Activated CD8-positive, alpha-beta memory T cell treated with anti-CD3 and anti-CD28 coated beads, Interleukin-2, amount 10 ng/mL, durations not matched to agents 7 days and 5 days (primary cell): ENCODE measurements at places on chromosomes 1 and 21.

DNA sequence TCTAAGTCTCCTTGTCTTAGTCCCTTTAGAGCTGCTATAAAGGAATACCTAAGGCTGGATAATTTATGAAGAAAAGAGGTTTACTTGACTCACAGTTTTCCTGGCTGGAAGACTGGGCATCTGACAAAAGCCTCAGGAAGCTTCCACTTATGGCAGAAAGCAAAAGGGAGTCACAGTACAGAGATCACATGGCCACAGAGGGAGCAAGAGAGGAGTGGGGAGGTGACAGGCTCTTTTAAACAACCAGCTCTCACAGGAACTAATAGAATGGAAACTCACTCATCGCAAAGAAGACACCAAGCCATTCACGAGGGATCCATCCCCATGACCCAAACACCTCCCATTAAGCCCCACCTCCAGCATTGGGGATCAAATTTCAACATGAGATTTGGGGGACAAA, 68.8 kb downstream of the DDAH1 start:
- no peak for DNase-seq

DNA sequence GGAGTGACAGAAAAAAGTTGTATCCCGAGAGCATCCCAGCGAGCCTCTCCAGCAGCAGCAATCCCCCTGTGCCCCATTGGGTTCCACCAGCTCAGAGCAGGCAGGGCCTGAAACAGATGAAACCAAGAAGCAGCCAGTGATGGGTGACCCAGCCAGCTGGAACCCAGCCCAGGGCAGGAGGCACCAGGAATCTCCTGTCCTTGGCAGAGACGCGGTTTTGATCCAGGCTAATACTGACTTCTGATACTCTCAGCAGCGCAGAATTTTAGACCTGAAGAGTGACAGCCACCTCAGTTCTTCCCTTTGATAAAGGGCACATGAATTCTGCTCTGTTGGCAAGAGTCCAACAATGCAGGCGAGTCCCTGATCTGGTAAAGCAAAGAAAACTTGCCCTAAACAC, 11.4 kb upstream of the OLIG1 start:
- DNase-seq: no peak

DNA sequence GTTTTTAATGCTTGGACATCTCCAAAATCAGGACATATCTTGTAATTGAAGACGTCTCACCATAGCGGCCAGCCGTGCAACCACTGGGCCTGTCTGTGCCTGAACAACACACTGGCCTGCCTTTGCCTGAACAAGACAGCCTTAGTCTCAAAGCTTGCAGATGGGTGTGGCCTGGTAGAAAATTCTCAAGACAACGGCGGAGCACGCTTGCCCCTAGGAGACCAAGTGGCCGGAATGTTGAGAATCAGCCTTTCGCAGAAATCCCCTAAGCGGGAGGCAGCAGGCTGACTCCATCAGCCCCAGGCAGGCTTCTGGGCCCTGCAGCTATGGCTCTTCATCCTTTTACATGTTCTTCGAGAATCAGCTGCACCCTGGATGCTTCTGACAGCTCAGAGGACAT, 98.0 kb upstream of the C1orf174 start:
- DNase-seq: no peak

DNA sequence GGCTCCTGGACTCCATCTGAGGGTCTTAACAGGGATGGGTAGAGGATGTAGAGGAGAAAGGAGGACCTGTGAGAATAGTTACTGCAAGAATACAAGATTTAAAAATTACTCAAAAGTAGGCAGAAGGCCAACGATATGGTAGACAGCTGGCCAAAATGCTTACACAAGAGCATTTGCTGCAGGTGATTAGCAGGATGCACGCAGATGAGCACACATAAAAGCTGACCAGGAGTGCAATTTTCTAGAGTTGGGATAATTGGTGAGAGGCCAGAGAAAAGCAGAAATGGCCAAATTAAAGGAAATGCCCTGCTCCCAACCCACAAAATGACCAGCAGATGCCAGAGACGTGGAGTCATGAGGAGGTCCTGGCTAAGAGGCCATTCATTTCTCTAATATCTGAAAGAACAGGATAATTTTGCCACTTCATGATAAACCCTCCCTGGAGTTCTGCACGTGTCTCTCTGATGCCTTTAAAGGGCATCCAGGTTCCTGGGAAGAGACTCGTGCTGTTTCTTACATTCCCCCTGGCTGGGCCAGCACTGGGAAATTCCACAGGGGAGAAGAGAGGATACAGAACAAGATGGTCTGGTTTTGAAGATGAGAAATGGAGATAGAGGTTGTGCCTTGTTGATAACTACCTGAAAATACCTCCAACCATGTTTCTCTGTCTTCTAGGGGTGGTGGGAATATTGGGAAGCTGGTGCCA, 62.3 kb upstream of the KCNA3 start:
- no peak for DNase-seq

DNA sequence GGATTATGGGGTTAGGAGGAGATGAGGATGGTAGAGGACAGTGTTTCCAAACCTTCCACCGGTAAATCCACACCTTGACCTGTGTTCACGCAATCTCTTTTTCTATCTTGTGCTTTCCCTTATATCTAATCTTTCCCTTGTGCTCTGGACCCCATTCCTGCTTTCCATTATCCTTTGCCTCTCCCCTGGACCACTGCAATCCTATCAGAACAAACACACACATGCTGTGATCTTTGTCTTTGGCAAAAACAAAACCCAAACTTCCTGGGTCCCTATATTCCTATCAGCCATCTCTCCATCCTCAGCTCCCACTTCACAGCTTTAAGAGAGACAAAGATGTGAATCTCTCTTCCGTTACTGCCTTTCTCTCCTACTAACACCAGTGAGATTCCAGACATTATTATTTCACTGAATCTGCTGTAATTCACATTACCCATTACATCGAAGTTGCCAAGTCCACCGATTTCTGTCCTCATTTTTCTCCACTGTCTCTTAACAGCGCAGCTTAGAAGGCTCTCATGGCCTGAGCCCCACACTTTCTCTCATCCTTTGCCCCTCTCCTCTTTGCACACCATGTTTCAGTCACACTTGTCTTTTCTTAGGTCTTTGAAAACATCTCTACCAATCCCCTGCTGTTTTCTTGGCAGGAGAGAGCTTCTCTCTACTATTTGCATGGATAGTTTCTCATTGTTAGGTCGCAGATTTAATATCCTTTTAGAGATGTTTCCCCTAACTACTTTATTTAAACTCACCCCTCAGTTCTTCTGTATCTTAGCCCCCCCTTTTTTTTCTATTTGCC, 230.0 kb upstream of the B3GALT2 start:
- no peak for DNase-seq

DNA sequence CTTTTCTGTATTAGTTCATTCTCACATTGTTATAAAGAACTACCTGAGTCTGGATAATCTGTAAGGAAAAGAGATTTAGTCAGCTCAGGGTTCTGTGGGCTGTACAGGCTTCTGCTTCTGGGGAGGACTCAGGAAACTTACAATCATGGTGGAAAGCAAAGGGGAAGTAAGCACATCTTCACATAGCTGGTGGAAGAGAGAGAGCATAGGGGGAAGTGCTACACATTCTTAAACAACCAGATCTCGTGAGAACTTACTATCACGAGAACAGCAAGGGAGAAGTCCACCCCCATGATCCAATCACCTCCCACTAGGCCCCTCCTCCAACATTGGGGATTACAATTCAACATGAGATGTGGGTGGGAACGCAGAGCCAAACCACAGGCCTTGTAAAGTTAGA, 37.9 kb upstream of the AHCTF1 start:
- DNase-seq: no peak

GRCh38 chr1:111911776-111912515, 77.5 kb downstream of the KCND3 start:
- no peak for DNase-seq

DNA sequence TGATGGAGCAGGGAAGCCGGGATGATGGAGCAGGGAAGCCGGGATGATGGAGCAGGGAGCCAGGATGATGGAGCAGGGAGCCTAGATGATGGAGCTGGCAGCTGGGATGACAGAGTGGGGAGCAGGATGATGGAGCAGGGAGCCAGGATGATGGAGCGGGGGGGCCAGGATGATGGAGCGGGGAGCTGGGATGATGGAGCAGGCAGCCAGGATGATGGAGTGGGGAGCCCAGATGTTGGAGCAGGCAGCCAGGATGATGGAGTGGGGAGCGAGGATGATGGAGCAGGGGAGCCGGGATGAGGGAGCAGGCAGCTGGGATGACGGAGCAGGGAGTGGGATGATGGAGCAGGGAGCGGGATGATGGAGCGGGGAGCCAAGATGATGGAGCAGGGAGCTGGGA, 16.0 kb downstream of the GALNT2 start:
- no peak for DNase-seq

DNA sequence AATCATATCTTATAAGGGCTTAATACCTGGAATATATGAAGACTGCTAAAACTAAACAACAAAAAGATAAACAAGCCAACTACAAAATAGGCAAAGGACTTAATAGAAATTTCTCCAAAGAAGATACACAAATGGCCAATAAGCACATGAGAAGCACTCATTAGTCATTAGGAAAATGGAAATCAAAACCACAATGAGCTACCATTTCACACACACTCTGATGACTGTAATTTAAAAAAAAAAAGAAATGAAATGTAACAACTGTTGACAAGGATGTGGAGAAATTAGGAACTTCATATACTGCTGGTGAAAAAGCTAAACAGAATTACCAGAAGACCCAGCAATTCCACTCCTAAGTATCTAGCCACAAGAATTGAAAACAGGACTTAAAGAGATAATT, 374.2 kb upstream of the ZP4 start:
- DNase-seq: no peak

DNA sequence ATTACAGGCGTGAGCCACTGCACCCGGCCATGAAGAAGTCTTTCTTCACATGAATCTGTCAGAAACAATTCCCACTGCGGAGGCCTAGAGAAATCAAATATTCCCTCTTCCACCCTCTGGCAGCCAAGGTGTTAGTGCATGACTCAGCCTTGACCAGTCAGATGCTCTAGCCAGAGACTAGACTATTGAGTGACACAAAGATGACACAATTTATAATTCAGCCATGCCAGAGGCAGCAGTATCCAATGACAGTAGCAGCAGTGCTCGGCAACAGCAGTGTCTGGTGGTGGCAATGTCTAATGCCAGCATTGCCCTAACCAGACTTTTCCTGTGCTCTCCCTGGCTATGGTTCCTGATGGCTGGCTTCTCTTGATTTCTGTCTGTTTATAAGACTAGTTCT, 8.7 kb downstream of the CTXND2 start:
- no peak for DNase-seq

GRCh38 chr1:219177363-219177762, 3.7 kb downstream of the LYPLAL1 start:
- no peak for DNase-seq

DNA sequence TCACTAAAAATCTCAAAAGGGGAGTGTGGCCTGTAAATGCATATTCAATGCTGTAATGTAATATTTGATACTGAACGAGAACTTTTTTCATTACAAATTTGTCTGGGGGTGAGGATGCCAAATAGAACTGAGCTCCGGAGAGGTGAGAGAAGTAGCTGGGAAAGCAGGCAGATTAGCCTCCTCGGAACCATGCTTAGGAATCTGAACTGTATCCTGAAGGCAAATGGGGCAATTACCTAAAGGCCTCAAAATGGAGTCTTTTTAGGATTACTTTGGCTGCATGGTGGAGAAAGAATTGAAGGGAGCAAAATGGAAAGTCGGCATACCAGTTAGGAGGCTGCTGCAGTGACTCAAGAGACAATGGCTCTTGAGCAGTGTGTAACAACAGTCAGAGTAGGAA, 178.8 kb downstream of the CDC7 start:
- DNase-seq: no peak
